Uterus (tissue), 4 donors: ENCODE measurements at places on chromosomes 6 and 20. TPM values are rescaled to one million over a fixed set of nuclear protein-coding genes. Genes with fewer than 3 reads are reported as not detected.

SYNDIG1 gene
- total RNA-seq = 0.51 TPM

PNPLA1 gene
- total RNA-seq = not detected

PRDM1 gene
- total RNA-seq = 12.5 TPM

C6orf132 gene
- 1.0 TPM for total RNA-seq

LHFPL5 gene
- total RNA-seq = not detected

TRIM40 gene
- total RNA-seq = not detected

BANF2 gene
- not detected for total RNA-seq

FKBP1A gene
- total RNA-seq = 253 TPM

POPDC3 gene
- not detected for total RNA-seq

CST1 gene
- total RNA-seq = not detected

TGM2 gene
- 639 TPM for total RNA-seq

COL21A1 gene
- total RNA-seq = 27.7 TPM

SLC17A1 gene
- not detected for total RNA-seq

PROKR2 gene
- total RNA-seq = not detected

FERMT1 gene
- total RNA-seq = under 0.01 TPM

RPN2 gene
- 161 TPM for total RNA-seq

GRCh38 chr6:22880686-22881433 lies 311.5 kb downstream of the HDGFL1 start:
- no peak for DNase-seq
- H3K36me3 ChIP-seq = no peaks in the 10 kb centered on the region
- H3K4me1 ChIP-seq = no peaks in the 10 kb centered on the region

GRCh38 chr6:152091201-152091600 lies 283.7 kb downstream of the ESR1 start:
- H3K27ac ChIP-seq = peak overlapping the region; percentile 81
- H3K4me3 ChIP-seq = no peak overlapping the region
- DNase-seq = no peak
- H3K4me1 ChIP-seq = no peaks in the 10 kb centered on the region

- H3K4me1 ChIP-seq = no peaks in the 10 kb centered on the region
- H3K4me3 ChIP-seq = no peak overlapping the region
Observed at GRCh38 chr6:162778603-162779002, 50.8 kb downstream of the PACRG start.

DNA sequence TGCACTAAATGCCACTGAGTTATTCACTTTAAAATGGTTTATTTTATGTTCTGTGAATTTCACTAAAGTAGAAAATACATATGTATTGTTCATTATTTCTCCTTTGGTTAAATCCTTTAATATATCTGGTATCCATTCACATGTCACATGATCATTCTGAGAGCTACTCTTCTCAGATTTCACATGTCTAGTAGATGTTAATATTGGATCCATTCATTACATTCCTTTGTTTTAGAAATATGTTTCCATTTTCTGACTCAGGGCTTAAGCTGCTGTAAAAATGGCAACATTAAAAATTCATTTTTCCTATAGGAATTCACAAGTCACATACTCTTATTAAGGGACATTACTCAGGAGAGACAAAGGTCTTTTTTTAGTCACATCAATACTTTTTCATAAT lies 205.4 kb downstream of the ZFAND3 start:
- DNase-seq = no peak
- H3K4me1 ChIP-seq = no peaks in the 10 kb centered on the region
- H3K27me3 ChIP-seq = no peaks in the 10 kb centered on the region
- H3K4me3 ChIP-seq = no peak overlapping the region
- H3K27ac ChIP-seq = no peak overlapping the region

- H3K27me3 ChIP-seq = no peaks in the 10 kb centered on the region
- H3K4me3 ChIP-seq = no peak overlapping the region
- DNase-seq = no peak
Observed at GRCh38 chr20:52342913-52343312, 151.3 kb upstream of the ZFP64 start.

DNA sequence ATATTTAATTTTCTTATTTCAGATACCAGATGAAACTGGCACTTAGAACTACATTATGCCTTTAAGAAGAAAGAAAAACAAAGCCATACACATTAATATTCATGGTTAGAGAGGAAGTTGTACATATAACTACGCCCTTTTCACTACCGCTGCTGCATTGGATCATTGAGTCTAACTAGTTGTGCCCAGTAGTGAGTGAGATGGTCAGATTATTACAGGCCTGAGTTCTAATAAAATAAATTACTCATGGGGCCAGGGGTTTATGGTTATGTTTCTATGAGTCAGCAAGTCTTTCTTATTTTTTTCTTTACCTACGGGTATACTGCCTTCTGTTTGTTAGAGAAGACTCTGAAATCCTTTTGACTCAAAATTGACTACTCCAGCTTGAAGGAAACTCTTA lies 11.5 kb downstream of the RIOK1 start:
- no peak overlapping the region for H3K4me3 ChIP-seq
- no peak overlapping the region for H3K27ac ChIP-seq
- no peak for DNase-seq
- H3K36me3 ChIP-seq = no peaks in the 10 kb centered on the region
- H3K27me3 ChIP-seq = no peaks in the 10 kb centered on the region
- H3K4me1 ChIP-seq = no peaks in the 10 kb centered on the region

DNA sequence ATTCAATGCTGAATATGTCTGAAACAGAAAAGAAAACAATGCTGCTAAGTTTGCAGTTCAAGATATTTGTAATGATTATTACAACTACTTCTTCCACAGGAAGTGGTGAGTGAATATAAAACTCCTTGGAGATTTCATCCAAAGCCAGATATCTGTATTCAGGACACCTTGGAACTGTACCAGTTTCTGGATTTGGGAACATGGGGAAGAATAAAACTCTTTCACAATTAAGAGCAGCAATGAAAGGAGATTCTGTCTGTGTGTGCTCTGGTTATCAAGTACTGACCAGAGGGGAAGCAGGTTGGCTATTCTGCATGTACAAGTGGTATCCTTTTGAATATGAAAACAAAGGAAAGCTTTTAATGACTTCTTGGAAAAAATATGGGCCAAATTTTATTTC lies 21.1 kb downstream of the ELOVL2 start:
- DNase-seq = no peak
- no peaks in the 10 kb centered on the region for H3K36me3 ChIP-seq
- no peak overlapping the region for H3K4me3 ChIP-seq
- no peaks in the 10 kb centered on the region for H3K4me1 ChIP-seq
- no peaks in the 10 kb centered on the region for H3K27me3 ChIP-seq

GRCh38 chr20:17896771-17897369 lies 71.7 kb downstream of the SNX5 start:
- H3K27ac ChIP-seq = peak overlapping the region; percentile 82
- H3K27me3 ChIP-seq = no peaks in the 10 kb centered on the region
- H3K4me3 ChIP-seq = no peak overlapping the region
- no peak for DNase-seq
- no peaks in the 10 kb centered on the region for H3K4me1 ChIP-seq

GRCh38 chr6:118905851-118906250 lies 11.9 kb downstream of the ASF1A start:
- H3K4me1 ChIP-seq = no peaks in the 10 kb centered on the region
- no peaks in the 10 kb centered on the region for H3K36me3 ChIP-seq
- H3K27me3 ChIP-seq = no peaks in the 10 kb centered on the region

GRCh38 chr20:12682613-12683012 lies 326.2 kb upstream of the SPTLC3 start:
- no peak overlapping the region for H3K27ac ChIP-seq
- H3K36me3 ChIP-seq = no peaks in the 10 kb centered on the region
- no peak for DNase-seq

- no peak for DNase-seq
- no peaks in the 10 kb centered on the region for H3K36me3 ChIP-seq
Observed at GRCh38 chr20:51489611-51490010, 52.9 kb downstream of the NFATC2 start.

GRCh38 chr20:16485401-16485800 lies 87.8 kb downstream of the KIF16B start:
- H3K27me3 ChIP-seq = no peaks in the 10 kb centered on the region
- DNase-seq = no peak
- H3K27ac ChIP-seq = no peak overlapping the region
- no peak overlapping the region for H3K4me3 ChIP-seq
- H3K4me1 ChIP-seq = no peaks in the 10 kb centered on the region
- no peaks in the 10 kb centered on the region for H3K36me3 ChIP-seq

- no peak overlapping the region for H3K27ac ChIP-seq
- no peak overlapping the region for H3K4me3 ChIP-seq
- H3K4me1 ChIP-seq = no peaks in the 10 kb centered on the region
- no peaks in the 10 kb centered on the region for H3K36me3 ChIP-seq
- no peaks in the 10 kb centered on the region for H3K27me3 ChIP-seq
Observed at GRCh38 chr6:107542192-107542668, 52.3 kb downstream of the SOBP start.

GRCh38 chr6:30683183-30683979 lies 3.1 kb downstream of the PPP1R18 start:
- no peaks in the 10 kb centered on the region for H3K27me3 ChIP-seq
- no peaks in the 10 kb centered on the region for H3K4me1 ChIP-seq
- H3K4me3 ChIP-seq = peak overlapping the region; percentile 79
- no peaks in the 10 kb centered on the region for H3K36me3 ChIP-seq

- H3K4me3 ChIP-seq = no peak overlapping the region
- H3K27ac ChIP-seq = no peak overlapping the region
- H3K36me3 ChIP-seq = no peaks in the 10 kb centered on the region
- no peaks in the 10 kb centered on the region for H3K27me3 ChIP-seq
- H3K4me1 ChIP-seq = no peaks in the 10 kb centered on the region
- DNase-seq = no peak
Observed at GRCh38 chr6:51542475-51542874, 544.9 kb downstream of the PKHD1 start.

GRCh38 chr6:24900917-24901697 lies 34.7 kb downstream of the RIPOR2 start:
- no peak for DNase-seq
- no peak overlapping the region for H3K4me3 ChIP-seq
- peaks cover 17% of the 10 kb centered on the region for H3K4me1 ChIP-seq
- peak overlapping the region; percentile 78 for H3K27ac ChIP-seq
- H3K36me3 ChIP-seq = no peaks in the 10 kb centered on the region

- no peaks in the 10 kb centered on the region for H3K4me1 ChIP-seq
- no peaks in the 10 kb centered on the region for H3K27me3 ChIP-seq
- no peak overlapping the region for H3K4me3 ChIP-seq
Observed at GRCh38 chr20:63218701-63219446, 2.9 kb upstream of the YTHDF1 start.

DNA sequence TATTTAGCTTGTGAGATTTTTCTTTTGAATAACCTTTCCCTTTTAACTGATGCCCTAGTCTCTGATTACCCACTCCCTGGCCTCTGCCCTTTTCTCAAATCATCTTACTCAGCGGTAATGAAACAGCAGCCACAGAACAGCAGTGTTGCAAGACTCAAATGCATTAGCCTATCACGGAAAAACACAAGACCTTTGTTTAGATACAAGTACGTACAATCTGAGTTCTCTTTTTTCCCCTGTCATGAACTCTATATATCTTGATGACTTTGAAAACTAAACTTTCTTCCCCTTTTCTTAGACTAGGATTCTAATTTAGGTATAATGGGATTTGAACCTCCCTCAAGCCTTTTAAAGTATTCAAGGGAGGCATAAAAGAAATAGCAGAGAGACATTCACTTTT lies 1034.9 kb downstream of the EYS start:
- H3K4me3 ChIP-seq = no peak overlapping the region
- DNase-seq = no peak
- no peaks in the 10 kb centered on the region for H3K36me3 ChIP-seq
- no peak overlapping the region for H3K27ac ChIP-seq
- no peaks in the 10 kb centered on the region for H3K27me3 ChIP-seq

GRCh38 chr20:26276554-26277210 lies 580.0 kb upstream of the ZNF337 start:
- no peaks in the 10 kb centered on the region for H3K36me3 ChIP-seq
- H3K27me3 ChIP-seq = no peaks in the 10 kb centered on the region
- H3K27ac ChIP-seq = no peak overlapping the region
- H3K4me3 ChIP-seq = no peak overlapping the region
- H3K4me1 ChIP-seq = no peaks in the 10 kb centered on the region

DNA sequence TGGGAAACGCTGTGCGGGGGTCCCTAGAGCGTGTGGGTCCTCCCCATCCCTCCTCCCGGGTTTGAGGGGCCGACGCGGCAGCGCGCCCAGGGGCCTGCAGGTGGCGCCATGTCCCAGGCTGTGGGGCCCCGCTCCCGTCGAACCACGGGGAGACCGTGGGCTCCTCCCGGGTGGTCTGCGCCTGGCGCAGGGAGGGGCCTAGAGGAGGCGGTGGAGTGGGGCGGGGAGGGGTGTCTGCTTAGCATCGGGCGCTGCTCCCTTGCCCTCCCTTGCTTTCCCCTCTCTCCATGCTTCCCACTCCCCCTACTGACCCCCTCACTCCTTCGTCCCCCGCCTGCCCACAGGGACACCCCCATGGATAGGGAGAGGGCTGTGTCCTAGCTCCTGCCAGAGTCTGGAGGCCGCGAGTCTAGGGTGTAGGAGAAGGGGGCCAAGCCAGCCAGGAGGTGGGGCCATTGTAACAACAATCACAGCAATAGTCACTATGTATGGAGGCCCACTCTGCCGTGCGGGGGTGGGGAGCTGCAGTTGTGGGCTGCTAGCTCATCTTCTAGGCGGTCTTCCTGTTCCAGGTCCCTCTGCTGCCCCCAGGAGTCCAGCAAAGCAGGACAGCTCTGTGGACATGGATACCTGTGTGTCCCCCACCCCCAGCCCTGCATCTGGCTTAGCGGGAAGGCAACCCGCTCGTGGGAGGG lies 51.7 kb downstream of the CHMP4B start:
- peak; percentile 62 for DNase-seq
- H3K4me3 ChIP-seq = no peak overlapping the region
- H3K36me3 ChIP-seq = no peaks in the 10 kb centered on the region
- H3K27me3 ChIP-seq = no peaks in the 10 kb centered on the region
- H3K27ac ChIP-seq = no peak overlapping the region
